ENCODE measurements at places on chromosomes 4 and X.
A peak's percentile ranks its signal among the peaks of the same experiment; 100 is the strongest.

GRCh38 chrX:68693481-68694434 is 46.3 kb downstream of the STARD8 start:
- DNase-seq: no peak

GRCh38 chrX:47802589-47802988 is 34.1 kb upstream of the ZNF81 start:
- peak; percentile 34 for DNase-seq

- no peak for DNase-seq
Measured at GRCh38 chrX:98407584-98407983, 1523.9 kb downstream of the RPA4 start.

DNA sequence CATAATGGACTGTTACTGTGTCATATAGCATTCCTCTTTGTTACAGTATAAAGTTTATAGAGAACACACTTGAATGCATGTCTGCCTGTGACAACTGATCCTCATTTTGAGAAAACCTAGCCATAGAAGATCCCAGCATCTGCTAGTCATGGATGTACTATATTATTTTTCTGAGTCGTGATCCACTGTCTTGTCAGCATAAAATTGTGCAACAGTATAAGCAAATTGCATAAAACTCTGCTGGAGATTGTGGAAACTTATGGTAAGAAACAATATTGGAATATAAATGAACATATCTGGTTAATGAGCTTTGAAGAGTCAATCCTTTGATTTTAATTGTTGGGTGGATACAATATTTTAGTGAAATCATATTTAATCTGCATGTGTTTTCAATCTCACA is 3.6 kb downstream of the NEIL3 start:
- DNase-seq: peak; percentile 33

- peak; percentile 1 for DNase-seq
Measured at GRCh38 chrX:8913655-8914409, 112.6 kb upstream of the FAM9A start.

- no peak for DNase-seq
Measured at GRCh38 chr4:184891816-184892397, 66.1 kb upstream of the ACSL1 start.

Measured in bronchial epithelial cell (primary cell).